NCI-H524 treated with DMSO at 0.1 percent for 48 hours (cell line): ENCODE measurements at places on chromosomes 16 and 17.

- no peak for DNase-seq
Observed at GRCh38 chr16:89156740-89157645, 14.6 kb upstream of the CDH15 start.

GRCh38 chr17:1727876-1728630 is 3.5 kb downstream of the WDR81 start:
- DNase-seq: no peak

DNA sequence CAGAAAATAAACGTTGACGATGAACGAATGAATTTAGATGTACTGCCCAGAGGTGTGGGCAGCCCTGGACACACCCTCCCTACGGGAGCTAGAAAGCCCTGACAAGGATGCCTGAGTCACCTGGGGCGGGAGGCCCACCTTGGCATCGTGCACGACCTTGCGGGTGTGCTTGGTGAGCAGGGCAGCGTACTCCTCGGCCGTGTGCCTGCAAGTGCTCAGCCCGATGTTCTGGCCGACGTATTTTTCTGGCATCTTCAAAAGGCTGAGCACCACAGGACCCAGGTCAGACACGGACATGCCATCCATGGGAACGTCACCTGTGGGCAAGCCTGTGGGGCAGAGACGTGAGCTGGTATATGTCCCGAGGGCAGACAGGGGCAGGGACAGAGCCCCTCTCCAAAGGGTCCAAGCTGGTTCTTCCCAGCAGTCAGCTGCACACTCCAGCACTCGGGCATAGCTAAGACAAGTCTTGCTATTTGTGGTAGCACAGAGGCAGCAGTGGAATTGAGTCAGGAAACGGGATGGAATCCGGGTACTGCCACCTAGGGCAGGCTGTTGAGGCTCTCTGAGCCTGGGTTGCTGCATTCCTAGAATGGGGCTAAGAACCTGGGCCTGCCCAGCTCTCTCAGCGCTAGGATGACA is 10.8 kb downstream of the NMRAL1 start:
- DNase-seq: no peak

- DNase-seq: no peak
Observed at GRCh38 chr17:70344386-70345060, 175.2 kb downstream of the KCNJ2 start.

DNA sequence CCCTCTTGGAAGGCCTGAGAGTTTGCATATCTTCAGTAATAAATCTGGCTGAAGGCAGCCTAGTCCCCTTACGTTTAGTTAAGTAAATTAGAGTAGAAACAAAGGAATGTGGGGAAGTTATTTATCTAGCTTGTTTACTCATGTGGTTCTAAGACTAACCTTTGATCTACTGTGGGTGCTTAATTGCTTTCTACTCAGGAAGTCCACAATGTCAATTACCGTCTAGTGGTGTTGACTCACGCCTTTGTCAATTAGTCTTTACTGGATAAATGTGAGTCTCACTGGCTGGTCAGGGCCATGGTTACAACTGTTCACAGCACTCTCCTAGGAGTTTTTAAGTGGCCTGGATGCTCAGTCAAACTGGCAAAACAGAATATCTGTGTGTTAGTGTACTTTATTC is 2338.4 kb downstream of the TP53TG3F start:
- DNase-seq: no peak

GRCh38 chr17:3724378-3725077 is 825 bp downstream of the HASPIN start:
- no peak for DNase-seq
